ENCODE measurements at places on chromosomes 1 and 21.

GRCh38 chr1:37484325-37485051, 10.1 kb downstream of the ZC3H12A start:
- no peak for DNase-seq

DNA sequence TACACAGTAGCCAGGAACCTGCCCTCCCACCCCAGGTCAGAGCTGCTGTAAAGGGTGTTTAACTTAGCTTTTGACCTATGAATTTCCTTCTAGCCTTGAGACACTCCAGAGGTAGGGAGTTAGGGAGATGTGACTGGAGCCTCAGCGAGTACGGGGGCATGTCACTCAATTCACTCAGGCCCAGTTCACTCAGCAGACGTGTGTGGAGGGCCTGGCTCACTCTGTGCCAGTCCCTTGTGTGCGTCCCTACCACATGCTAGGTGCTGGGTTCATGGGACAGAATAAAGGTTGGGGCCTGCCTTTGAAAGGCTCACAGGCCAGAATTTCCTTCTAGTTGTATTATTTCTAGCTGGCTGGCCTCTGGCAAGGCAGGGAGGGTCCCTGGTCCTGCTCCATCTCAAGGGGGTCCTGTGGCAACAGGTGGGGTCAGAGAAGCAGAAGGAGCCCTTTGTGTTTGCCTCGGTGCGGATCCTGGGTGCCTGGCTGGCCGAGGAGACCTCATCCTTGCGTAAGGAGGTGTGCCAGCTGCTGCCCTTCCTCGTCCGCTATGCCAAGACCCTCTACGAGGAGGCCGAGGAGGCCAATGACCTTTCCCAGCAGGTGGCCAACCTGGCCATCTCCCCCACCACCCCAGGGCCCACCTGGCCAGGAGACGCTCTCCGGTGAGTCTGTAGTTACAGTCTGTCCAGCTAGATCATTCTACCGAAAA, 4.5 kb downstream of the NCDN start:
- no peak for DNase-seq

- DNase-seq, result no peak
Observed at GRCh38 chr1:243422362-243422761, 166.5 kb downstream of the SDCCAG8 start.

GRCh38 chr1:162626094-162626493, 6.2 kb upstream of the DDR2 start:
- DNase-seq, result no peak

GRCh38 chr1:51072043-51072439, 30.0 kb upstream of the C1orf185 start:
- no peak for DNase-seq

All from stimulated activated naive B cell treated with anti-CD40 and anti-IgM and Interleukin-4, amounts not matched to agents 10 μg/mL and 1 μg/mL and 100 μg/mL, for 72 hours (primary cell).